Sigmoid colon (tissue), 7 donors: ENCODE measurements at places on chromosomes 2 and 18. TPM values are rescaled to one million over a fixed set of nuclear protein-coding genes. Genes with fewer than 3 reads are reported as not detected.

- no peak for DNase-seq
These were observed 382.6 kb downstream of the EPHA4 start for GRCh38 chr2:221189431-221190067.

- no peak for DNase-seq
These were observed 435.3 kb downstream of the TGIF1 start for GRCh38 chr18:3885209-3885792.

Gene SYT4
- total RNA-seq, result 5.3 TPM

Gene TLX2
- 1.9 TPM for total RNA-seq

Gene FEV
- total RNA-seq, result not detected

GRCh38 chr18:13217971-13218367 lies 591 bp upstream of the LDLRAD4 start:
- no peak for DNase-seq

- no peak for DNase-seq
These were observed 38.2 kb upstream of the LRPPRC start for GRCh38 chr2:44033947-44034346.

GRCh38 chr2:72888438-72889202 lies 1.4 kb downstream of the SPR start:
- no peak for DNase-seq
